Activated T-helper 1 cell treated with anti-CD3 and anti-CD28 coated beads, Interleukin-12 subunit alpha, Interleukin-12 subunit beta, Interleukin-2, Interleukin-4 antibody, amounts not matched to agents 30 ng/mL and 10 ng/mL and 1 ng/mL, durations not matched to agents 14 hours and 24 hours and 36 hours (primary cell): ENCODE measurements at places on chromosomes 7 and 10. TPM values are rescaled to one million over a fixed set of nuclear protein-coding genes. Genes with fewer than 3 reads are reported as not detected.

DNA sequence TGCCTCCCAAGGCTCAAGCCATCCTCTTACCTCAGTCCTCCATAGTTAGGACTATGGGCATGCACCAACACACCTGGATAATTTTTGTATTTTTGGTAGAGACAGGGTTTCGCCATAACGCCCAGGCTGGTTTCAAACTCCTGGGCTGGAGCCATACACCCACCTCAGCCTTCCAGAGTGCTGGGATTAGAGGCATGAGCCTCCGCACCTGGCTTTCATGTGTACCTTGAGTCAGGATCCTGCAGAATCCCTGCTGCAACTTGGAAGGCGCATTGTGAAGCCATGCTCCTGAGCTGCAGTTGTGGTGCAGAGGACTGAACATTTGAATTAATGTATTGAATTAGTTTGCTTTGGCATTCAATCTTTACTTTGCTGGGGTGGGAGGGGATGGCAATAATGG is 29.4 kb upstream of the NMT2 start:
- no peak for DNase-seq

DNA sequence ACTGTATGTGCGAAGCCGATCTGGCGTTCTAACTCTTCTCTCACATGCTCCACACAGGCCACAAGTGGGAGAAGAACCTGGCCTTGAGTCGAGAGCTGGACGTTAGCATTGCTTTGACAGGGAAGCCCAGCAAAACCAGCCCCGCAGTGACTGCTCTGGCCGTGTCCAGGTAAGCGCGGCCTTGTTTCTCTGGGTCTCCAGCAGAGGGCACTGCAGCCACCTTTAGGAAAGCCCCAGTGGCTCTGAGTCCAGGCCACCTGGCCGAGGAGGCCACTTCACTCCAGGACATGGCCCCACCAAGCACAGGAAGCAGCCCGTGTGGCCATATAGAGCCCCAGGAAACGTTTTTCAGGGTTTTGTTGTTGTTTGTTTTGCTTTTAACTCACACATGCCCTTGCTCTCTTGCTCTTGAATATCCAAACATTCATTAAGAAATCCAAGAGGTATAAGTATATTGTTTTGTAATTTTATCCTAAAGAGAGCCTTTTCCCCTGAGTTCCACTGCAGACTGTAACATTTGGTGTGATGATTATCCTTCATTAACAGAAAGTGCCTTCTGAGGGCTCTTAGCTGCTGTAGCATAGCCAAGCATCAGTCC is 41.8 kb upstream of the LRRC18 start:
- DNase-seq, result peak; percentile 19

GRCh38 chr7:56105508-56105907 is 768 bp downstream of the CHCHD2 start:
- no peak for DNase-seq

- no peak for DNase-seq
Measured at GRCh38 chr10:31929261-31930022, 811 bp upstream of the ARHGAP12 start.

- no peak for DNase-seq
Measured at GRCh38 chr7:26850193-26850651, 14.2 kb downstream of the SKAP2 start.

GRCh38 chr7:20140291-20141001 is 76.7 kb downstream of the MACC1 start:
- no peak for DNase-seq

DNA sequence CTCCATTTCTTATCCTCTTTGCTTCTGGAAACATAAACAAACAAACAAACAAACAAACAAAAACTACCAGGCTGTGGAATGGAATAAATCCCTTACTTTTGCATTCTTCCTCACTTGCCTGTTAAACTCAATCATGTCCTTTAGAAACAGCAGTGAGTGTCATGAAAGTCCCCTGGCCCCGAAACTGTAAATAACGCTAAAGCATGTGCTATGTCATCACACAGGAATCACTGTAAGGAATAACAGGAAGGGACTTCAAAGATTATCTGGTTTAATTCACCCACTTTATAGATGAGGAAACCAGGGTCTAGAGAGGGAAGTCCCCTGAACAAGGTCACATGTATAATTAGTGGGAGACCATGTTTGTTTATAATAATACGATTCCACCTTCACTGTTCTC is 159.4 kb upstream of the MEOX2 start:
- no peak for DNase-seq

DNA sequence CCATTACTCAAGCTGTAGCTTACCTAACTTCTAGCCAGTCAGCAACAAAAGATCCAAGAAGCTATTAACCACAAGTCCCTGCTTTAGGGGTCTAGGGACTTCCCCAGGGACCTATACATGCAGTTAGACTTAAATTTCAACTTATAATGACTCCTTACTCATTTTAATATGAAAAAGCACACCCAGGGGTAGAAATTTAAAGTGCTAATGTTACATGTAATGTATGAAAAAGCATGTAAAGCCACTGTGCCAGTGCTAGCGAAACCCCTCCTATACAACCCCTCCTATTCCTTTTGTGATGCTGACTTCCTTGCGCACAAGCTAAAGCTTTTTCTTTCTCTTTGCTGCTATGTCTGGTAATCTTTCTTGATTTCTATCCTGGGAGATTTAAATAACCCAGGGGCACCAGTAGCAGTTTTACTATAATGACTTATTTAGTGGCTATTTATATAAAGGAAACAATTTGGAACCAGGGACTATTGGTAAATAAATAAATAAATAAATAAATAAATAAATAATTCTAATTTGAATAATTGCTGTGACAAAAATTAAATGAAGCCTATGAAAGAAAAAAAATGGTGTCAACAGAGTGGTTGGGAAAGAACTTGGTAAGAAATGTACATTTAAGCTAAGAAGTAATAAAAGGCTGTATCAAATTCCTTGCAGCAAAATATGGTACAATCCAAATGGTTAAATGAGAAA is 110.5 kb upstream of the MAGI2 start:
- DNase-seq, result no peak

Gene ITGB8
- total RNA-seq, result 0.03 TPM in 1 of 2 replicates, not detected in the other

Gene ANXA8L1
- total RNA-seq, result not detected in 2 replicates

Gene GDF10
- 0.27 and 0.34 TPM in 2 replicates for total RNA-seq

Gene MAGI2
- 0.10 and 0.17 TPM in 2 replicates for total RNA-seq

Gene ZNF488
- not detected in 2 replicates for total RNA-seq

Gene ABCC2
- total RNA-seq, result 0.83 and 1.3 TPM in 2 replicates
